ENCODE measurements at places on chromosomes 13 and 19.
A peak's percentile ranks its signal among the peaks of the same experiment; 100 is the strongest.

DNA sequence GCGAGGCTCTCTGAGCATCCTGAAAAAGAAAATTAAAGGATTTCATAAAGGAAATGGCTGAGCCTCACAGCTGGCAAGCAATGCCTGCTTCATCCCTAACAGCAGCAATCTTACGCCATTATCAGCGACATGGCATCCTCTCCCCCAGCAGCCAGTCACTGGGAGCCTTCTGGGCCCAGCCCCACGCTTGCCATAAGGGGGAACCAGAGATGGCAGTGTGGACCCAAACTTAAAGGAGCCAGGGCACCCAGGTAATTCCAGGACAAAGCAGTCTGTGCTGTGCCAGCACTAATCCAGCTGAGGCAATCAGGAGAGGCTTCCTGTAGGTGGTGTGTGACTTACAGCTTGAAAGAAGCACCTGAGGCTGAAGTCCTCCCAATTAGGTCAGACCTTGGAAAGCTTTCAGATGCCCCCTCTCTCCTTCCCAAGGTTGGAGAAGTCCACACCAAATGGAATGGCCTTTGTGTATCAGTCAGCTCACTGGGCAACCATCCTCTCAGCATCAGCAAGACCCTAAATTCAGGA lies 10.3 kb downstream of the VSTM2B start:
- peak; percentile 8 for DNase-seq

GRCh38 chr13:51856998-51857397 lies 4.8 kb upstream of the CCDC70 start:
- DNase-seq: no peak

DNA sequence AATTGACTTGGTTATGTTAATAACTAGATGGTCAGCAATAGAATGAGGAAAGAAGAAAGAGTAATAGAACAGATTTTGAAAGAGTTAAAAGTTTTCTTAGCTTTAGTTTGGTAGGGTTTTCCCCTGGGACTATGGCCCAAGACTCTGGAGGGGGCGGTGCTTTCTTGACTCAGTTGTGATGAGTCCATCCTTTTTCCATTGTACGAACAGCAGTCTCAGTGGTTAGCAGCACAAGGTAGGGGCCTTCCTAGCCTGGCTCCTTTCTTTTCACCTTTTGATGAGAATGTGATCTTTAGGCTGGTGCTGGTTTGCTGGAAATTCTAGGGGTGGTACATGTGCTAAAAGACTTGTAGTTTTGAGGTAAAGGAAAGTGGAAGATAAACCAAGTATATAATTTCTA lies 38.8 kb downstream of the ZNF506 start:
- DNase-seq: no peak

DNA sequence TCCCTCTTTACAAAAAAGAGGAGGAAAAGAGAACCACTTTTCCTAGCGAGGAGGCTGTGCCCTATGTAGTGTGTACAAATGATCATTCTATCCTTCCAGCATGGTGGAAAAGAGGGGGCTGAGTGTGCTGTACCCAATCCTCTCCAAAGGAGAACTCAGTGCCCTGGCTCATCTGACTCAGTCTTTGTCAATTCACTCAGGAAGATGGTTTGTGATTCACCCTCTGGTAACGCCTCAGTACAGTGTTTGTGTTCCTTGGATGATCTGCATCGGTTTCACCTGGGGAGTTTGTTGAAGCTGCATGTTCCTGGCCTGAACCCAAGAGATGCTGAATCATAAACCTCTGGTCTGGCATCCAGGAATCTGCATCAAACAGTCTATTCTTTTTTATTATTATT lies 18.3 kb upstream of the ENOX1 start:
- no peak for DNase-seq

DNA sequence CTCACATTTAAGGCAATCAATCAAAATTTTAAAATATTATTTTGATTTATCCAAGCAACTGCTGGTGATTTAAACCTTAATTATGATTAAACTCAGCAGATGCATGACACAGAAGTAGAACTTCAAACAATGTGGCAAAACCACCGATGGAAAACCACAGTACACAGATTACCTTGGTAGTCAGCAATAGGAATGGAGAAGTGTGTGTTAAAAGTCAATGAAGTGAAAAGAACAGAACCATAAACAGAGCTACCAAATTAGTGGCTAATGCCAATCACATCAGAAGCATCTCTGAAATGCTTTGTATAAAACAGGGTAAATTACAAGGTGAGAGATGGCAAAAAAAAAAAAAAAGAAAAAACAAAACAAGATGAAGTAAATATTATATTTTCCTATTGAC lies 31.2 kb downstream of the KATNAL1 start:
- no peak for DNase-seq

DNA sequence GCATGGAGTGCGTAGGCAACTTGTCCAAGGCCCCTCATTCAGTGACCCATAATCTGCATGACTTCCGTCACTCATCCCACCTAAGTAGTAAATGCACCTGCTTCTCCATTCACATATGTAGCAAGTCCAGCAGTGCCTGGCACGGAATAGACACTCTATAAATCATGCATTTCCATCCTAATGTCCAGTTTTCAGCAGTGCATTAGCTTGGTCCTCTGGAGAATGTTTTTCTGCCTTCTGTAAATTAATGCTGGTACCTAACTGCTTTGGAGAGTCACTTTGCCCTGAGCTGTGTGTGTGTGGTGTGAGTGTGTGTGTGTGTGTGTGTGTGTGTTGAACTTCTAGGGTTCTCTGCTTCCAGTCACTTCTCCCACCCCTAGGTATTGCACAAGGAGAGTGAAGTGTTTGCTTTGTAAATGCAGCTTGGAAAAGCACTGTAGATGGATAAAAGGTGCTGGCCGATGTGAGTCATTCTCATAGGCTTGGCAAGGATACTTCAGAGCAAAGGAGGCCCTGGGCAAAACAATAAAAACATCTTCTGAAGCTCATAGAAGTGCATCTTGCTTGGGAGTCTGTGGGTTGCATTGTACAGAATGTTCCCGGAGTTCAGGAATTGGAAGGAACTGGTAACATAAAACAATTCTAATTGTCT lies 181.8 kb downstream of the KATNAL1 start:
- DNase-seq: no peak

DNA sequence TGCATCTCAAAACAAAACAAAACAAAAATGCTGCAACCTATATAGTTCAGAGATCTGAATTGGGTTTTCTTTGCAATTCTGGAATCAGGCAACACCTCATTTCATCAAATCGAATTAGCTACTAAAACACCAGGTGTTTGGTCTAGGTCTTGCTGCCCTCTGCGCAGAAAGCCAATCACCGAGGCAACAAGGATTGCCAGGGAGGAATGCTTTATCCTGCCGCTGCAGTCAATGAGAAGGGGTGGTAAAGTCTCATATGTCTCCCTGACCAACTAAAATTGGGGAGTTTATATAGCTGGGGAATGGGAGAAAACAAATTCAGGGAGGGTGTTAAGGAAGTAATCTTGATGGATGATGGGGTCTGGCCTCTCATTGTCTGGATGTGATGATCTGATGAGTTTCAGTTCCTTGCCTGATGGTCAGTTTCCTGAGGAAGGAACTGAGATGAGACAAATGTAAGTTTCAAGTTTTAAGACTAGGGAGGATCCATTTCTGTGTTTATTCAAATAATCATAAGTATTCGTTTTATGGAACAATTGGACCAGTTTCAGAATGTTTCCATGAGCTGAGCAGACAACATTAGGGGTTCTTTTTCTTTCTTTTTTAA lies 5.0 kb upstream of the YJU2 start:
- no peak for DNase-seq

- DNase-seq: no peak
Observed at GRCh38 chr19:49605605-49606004, 14.6 kb downstream of the PRR12 start.

DNA sequence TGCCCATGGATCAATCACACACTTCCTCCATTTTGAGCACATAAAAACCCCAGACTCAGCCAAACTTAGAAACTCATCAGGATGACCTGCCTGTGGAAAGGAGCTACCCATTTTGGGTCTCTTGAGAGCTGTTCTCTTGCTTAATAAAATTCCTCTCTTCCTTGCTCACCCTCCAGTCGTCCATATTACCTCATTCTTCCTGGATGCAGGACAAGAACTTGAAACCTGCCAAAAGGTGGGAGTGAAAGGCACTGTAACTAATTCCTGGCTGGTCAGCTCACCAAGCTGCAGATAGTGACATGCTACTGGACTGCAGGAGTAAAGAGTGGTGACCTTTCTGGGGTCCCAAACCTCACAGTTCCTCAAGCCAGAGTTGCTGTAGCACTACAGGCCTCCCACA lies 20.2 kb downstream of the LIG4 start:
- no peak for DNase-seq

- DNase-seq: no peak
Observed at GRCh38 chr13:29893438-29893837, 43.0 kb upstream of the UBL3 start.

- no peak for DNase-seq
Observed at GRCh38 chr13:42753697-42754096, 27.7 kb upstream of the FAM216B start.

GRCh38 chr13:83825676-83826075 lies 56.6 kb downstream of the SLITRK1 start:
- no peak for DNase-seq

- DNase-seq: peak; percentile 61
Observed at GRCh38 chr13:32650705-32651311, 64.6 kb downstream of the PDS5B start.
